ENCODE measurements at places on chromosomes 13 and 19.
A peak's percentile ranks its signal among the peaks of the same experiment; 100 is the strongest.

DNA sequence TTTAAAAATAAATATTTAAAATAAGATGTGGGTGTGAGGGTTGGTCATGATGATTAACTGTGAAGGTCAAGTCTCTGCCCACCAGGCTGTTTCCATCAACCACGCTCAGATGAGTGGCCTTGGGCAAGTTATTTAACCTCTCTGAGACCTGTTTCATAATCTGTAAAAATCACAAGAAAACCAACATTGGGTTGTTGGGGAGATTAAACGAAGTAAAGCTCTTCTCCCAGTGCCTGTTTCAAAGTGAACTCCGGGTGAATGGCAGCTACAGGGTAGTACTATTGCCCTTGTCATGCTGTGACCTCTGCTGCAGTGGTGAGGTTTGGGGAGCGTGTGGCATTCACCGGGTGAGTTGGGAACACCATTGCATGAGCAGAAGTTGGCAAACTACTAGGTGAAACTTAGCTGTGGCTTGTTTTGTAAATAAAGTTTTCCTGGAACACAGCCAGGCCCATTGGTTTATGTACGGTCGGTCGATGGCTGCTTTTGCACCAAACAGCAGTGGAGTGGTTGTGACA is 153.2 kb downstream of the USP12 start:
- DNase-seq: no peak

DNA sequence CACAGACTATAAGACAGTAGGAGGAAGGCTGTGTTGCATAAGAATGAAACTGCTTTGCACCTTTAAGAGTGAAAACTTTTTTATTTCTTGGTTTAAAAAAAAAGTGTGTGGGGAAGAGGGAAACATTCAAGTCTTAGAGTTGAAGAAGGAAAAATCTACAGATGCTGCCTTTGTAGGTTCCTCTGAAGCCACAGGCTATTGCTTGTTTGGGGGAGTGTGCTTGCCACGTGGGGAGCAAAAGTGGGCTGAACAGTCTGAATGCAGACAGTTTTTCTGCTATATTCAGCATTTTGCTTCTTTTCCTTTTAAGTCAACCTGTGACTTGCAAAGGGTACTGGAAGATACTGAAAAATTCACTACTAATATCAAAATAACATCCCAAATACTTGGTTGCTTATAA is 36.9 kb downstream of the EFNB2 start:
- DNase-seq: no peak

GRCh38 chr13:59700281-59700680 is 463.4 kb downstream of the DIAPH3 start:
- no peak for DNase-seq

- DNase-seq: no peak
Measured at GRCh38 chr19:14102102-14102696, 11.6 kb upstream of the SAMD1 start.

DNA sequence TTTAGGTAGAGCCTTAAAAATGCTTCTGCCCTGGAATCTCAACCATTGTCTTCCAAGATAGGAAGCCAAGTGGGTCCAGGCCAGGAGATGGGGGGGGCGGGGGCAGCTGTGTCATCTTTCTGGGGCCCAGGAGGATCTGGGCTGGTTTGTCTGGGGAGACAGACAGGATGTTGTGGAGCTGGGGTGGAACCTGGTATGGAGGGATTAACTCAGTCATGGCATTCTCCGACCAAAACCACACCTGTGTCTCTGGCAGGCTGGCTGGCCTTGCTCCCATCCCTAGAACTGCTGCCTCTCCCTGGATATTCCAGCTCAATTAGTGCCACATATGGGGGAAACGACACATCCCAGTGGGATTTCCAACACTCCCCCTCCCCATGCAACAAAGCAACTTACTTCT is 2.7 kb upstream of the MAP2K7 start:
- DNase-seq: no peak

- DNase-seq: no peak
Measured at GRCh38 chr13:20721058-20721453, 17.6 kb downstream of the IL17D start.

DNA sequence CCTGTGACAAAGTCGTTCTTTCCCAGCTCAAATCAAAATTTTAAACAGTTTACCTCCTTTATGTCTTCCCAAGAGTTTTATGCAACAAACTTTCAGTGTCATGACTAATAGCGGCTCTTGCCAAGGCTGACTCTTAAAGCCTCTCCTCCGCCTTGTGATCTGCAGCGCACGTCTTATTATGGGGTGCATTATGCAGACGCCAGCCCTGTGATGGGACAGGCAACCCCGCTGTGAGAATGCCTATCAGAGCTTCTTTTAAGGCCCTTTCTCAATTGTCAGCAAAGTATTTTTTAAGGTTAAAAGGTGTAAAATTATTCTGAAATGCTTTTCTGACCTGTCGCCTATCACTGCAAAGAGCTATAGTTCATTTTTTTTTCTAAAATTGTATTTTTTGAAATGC is 152.8 kb downstream of the SOX1 start:
- no peak for DNase-seq

- peak; percentile 46 for DNase-seq
Measured at GRCh38 chr19:6087074-6087571, 23.2 kb downstream of the RFX2 start.

DNA sequence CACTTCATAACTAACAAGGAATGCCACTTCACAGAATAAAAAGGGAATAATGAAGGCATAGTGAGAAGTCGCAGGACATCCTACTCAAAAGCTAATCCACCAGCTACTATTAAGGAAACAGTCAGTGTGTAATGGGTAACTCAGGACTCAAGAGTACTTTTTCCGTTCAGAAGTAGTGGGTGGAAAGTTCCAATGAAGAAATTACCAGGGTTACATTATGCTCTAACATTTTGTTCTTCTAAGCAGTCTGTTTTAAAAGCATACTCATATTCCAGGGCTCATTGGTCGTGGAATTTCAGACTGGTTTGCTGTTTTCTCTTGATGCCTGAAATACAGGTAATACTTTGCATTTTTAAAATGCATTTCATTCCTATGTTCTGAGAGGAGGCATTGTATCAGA is 222.4 kb upstream of the IRS2 start:
- no peak for DNase-seq

DNA sequence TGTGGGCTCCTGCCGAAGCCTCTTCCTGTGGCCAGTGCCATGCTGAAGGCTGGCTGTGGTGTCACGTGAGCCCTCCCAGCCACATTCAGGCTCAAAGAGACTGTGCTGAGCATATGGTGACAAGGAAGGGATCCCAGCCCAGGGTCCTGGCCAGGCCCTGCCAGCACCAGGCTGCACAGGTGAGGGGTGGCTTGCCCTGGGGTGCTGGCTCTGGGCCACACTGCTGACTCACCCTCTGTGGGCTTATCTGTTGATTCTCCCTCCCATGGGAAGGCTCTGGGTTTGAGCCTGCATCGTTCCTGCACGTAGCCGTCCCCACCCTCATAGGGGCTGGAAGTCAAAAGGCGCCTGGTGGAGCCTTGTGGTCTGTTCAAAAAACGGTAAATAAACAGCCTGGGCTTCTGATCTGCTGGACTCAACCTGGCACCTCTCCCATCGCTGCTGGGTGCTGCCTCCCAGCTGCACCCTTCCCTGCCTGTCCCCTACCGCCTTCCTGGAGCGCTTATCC is 31.1 kb downstream of the DNM2 start:
- DNase-seq: peak; percentile 55

DNA sequence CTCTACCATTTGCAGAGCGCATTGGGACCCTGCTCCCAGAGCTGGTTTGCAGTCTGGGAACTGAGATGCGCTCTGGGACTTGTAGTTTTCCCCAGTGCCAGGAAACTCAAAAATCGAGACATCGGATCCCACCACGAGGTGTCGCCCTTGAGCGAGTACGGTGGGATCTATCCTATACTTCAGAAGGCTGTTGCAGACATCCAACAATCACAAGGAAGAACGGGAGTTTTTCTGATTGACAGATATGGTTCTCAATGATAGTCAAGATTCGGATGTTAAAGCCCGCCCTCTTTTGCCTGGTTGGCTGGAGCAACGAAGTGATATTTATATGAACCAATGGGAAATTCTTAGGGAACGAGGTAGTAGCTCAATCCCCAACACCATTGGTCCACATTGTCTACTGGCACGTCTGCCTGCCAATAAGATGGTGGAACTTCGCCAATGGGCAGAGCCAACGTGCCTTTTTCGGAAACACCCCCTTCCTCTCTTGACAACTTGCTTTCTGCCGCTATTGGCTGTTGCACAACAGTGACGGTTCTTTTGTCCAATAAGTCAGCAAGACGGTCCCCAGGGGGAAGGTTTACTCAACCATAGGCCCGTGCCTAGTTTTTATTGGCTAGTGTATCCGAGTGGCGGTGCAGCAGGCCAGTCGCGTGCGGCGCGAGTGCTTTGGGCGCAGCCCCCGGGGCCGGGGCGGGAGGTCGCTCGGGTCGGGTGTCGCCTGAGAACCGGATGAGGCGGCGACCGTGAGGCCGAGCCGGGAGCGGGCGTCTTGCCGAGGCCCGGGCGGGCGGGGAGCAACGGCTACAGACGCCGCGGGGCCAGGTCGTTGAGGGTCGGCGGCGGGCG is at the start of gene DNM2:
Gene DNM2, plus strand, starts transcription at position 724 of the 849 bp plus-strand sequence. CDS start 164 bp downstream, outside the sequence.
- DNase-seq: peak; percentile 100

DNA sequence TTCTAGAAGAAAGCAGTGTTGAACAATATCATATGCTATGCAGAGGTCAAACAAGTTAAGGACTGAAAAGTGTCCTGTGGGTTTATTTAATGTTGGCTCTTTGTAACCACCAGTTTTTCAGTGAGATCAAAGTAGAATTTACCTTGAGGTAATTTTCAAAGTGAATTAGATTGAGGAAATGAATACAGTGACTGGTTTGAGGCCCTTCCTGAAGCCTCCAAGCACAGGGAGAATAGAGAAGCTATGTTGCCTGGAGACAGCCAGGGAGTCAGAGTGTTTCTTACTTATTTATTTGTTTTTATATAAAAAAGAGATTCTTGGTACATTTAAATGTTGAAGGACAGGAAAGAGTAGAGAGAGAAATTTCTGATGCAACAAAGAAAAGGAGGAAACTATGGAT is 954.3 kb upstream of the SPRY2 start:
- DNase-seq: no peak

DNA sequence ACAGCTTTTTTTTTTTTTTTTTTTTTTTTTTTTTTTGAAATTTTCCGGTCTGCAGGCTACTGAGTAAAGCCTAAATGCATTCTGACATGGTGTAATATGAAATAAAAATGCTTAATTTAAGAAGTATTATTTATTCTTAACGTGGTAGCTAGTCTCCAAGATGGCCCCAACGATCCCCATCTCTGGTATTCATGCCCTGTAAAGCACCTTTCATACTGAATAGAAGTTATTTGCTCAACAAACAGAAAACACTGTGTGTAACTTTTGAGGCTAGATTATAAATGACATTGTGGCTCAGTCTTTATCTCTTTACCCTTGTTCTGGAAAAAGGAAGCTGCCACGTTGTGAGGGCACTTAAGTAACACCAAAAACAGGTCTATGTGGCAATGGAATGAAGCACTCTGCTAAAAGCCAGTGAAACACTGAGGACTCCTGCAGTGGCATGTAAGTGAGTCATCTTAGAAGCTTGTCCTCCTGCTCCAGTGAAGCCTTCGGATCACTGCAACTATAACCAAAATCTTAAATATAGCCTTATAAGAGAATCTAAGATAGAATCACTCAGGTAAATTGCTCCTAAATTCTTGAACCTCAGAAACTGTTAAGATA is 128.7 kb downstream of the UGGT2 start:
- DNase-seq: no peak

DNA sequence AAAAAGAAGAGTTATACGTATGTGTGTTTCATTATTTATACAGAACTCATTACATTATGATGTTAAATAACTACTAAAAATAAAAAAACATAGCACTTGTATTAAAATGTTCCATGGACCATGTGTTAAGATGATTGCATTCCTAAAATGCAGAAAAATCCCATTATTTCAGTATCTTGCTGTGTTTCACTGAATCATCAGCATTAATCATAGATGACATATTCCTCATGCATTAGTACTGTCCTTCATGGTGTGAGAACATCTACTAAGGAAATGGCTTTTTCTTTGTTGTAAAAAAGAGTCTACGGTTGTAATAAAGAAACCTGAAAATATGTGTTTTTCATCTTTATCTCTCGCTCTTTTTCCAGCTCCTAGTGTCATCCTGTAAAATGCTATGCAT is 416.5 kb downstream of the FGF14 start:
- DNase-seq: no peak

GRCh38 chr13:113485545-113485944 is 5.0 kb downstream of the DCUN1D2 start:
- DNase-seq: no peak

- DNase-seq: peak; percentile 42
Measured at GRCh38 chr19:14550201-14550754, 20.9 kb downstream of the TECR start.

GRCh38 chr13:74217811-74218210 is 83.6 kb upstream of the KLF12 start:
- no peak for DNase-seq

GRCh38 chr13:113817860-113818691 is 45.8 kb downstream of the GAS6 start:
- no peak for DNase-seq

GRCh38 chr19:1408300-1409203 is 1.2 kb downstream of the DAZAP1 start:
- DNase-seq: peak; percentile 24

DNA sequence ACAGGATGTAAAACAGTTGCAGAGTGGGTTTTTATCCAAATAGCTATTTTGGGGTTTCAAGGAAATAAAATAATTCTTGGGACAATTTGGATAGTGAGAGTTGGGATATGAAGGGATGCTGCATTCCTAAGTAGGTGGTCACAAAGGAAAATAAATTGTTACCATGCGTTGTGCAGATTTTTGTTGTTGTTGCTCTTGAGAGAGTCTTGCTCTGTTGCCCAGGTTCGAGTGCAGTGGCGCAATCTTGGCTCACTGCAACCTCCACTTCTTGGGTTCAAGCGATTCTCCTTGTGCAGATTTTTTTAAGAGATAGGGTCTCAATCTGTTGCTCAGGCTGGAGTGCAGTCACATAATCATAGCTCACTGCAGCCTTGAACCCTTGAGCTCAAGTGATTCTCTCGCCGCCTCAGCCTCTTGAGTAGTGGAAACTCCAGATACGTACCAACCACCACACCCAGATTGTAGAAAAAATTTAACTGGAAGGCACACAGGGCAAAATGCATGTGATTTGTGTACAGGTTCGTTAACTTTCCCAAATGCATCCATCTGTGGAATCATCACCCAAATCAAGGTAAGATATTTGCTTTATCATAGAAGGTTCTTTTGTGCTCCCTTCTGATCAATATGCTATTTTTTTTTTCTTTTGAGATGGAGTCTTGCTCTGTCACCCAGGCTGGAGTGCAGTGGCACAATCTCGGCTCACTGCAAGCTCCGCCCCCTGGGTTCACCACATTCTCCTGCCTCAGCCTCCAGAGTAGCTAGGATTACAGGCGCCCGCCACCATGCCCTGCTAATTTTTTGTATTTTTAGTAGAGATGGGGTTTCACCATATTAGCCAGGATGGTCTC is 16.0 kb downstream of the SLC1A5 start:
- DNase-seq: no peak

DNA sequence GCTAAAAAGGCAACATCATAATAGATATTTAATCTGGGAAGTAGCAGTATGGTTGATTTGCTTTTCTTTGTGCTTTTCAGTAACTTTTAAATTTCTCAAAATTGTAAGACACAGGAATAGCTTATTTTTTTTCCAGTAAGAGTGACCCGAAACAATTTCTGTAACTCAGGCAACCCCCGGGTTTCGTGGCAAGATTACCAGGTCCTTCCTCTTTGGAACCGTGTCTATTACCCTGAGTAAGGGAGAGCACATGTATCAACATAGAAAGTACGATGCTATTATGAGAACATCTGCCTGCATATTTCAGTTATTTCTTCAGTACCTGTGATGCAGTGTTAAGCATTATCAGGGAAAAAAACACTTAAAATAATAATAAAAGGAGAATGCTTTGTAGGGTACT is 64.1 kb downstream of the DOCK9 start:
- DNase-seq: no peak
